ENCODE measurements at places on chromosomes 5 and 9.

DNA sequence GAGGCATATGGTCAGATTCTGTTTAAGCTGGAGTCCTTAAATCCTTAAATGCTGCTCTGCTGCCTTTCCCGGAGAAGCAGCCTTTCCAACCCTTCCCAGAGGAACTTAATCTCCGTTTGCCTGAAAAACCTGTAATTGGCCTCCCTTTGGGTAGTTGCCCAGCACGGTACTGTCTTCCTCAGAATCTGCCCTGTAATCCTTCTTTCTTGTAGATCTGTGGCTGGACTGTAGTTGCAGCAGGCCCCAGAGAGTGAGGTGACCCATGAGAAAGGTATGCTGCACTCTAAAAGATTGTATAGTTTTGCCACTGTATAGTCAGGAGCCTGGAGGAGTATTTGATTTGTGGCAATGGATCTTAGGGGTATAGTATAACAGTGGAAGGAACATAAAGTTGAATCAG lies 11.7 kb downstream of the SPIN1 start:
- DNase-seq: no peak

- no peak for DNase-seq
These were observed 97.2 kb downstream of the MVB12B start for GRCh38 chr9:126423916-126424185.

DNA sequence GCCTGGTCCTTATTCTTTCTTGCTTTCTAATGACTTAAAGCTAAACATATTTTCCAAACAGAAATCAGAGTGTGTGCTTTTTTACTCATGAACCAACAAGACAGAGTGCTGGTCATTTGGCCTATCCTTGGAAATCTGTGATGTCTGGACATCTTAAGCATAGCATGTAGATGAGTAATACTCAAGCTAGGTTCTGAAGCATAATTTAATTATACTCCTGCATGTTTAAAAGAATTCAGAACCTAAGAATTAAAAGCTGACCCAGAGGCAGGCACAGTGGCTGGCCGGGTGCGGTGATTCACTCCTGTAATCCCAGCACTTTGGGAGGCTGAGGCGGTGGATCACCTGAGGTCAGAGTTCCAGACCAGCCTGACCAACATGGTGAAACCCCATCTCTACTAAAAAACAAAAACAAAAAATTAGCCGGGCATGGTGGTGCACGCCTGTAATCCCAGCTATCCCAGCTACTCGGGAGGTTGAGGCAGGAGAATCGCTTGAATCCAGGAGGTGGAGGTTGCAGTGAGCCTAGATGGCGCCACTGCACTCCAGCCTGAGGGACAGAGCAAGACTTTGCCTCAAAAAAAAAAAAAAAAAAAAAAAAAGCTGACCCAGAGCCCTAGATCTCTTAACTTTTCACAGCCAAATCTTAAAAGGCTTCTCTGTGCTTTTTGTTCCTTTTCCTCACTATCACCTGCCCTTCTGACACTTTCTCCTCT lies 16.2 kb upstream of the TJP2 start:
- no peak for DNase-seq

DNA sequence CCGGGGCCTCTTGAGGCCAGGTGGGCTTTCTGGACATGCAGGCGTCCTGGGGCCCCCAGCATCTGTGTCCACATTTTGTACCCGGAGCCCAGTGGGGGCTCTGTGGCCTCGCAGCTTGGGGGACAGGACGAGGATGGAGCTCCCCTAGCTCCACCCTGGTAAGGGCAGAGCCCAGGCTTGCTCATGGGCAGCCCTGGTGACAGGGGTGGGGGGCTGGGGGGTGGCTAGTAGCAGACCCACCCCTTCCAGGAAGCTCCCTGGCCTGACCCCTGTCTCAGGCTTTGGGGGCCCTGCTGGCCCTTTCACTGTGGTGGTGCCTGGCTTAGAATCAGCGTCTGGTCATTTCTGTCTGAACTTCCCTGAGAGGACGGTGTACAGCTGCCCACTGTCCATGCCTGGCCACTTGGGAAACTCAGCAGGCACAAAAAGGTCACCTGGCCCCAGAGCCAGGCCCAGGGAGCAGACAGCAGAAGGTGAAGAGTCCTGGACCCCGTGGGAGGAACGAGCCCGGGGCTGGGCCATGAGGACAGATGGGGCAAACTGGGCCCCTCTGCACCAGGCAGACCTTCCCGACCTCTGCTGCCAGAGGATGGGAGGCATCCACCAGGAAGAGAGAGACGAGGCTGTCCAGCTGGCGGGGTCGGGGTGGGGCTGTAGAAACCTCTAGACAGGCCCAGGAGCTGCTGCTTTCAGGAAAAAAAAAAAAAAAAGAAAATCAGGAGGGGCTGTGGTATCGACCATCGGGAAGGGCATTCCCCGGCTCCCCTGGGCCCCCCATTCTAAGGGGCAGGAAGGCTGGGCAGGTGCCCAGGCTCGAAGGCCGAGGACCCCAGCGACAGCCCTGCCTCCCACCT lies 52.8 kb downstream of the EXD3 start:
- DNase-seq: no peak

- no peak for DNase-seq
These were observed 7.5 kb upstream of the ERAP2 start for GRCh38 chr5:96868603-96869371.

GRCh38 chr9:98010445-98010844 lies 27.3 kb downstream of the ANP32B start:
- no peak for DNase-seq

DNA sequence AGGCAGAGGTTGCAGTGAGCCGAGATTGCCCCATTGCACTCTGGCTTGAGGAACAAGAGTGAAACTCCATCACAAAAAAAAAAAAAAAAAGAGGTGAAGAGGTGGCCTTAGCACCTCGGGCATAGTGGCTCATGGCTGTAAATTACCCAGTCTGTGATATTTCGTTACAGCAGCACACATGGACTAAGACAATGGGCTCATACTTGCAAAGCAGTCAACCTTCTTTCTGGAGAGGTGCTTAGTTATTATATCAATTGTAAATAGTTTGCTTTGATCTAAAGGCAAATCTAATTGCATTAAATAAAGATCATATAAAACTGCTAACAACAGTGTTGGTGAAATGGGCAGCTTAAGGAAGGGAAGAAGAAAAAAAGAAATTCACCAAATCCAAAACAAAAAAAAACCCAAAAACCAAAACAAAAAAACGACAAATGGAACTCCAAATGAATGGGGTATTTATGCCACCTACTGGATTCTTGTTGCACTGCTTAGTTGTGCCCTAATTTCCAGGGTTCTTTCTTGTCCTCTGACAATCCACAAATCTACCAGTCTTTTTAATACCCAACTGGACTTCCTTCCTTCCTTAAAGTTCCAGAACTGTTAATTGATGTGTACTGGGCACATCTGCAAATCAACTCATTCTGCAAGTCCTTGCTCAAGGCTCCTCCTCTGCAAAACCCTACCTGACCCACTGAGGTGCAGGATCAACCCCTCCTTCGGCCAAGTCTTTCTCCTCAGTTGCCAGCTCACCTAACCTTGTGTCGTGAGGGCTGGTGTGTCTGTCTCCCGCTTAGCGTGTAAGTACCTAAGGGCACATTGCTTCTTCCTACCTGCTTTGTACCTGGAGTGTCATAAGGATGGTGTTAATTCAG lies 35.0 kb upstream of the DMRT1 start:
- DNase-seq: no peak

- no peak for DNase-seq
These were observed 12.8 kb upstream of the SRP19 start for GRCh38 chr5:112848116-112848811.

DNA sequence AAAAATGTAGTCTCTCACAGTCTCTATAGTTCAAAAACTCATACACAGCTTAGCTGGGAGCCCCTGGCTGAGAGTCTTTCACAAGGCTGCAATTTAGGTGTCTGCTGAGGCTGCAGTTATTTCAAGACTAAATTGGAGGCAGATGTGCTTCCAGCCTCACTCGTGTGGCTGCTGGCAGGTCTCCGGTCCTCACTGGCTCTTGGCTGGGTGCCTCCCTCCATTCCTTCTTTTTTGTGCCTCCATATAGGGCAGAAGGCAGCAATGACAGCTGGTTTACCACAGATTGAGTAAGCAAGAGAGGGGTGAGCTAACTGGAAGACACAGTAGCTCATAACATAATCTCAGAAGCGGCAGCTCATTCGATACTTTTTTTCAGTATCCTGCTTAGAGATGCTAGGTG lies 2167.7 kb upstream of the WWC1 start:
- no peak for DNase-seq

DNA sequence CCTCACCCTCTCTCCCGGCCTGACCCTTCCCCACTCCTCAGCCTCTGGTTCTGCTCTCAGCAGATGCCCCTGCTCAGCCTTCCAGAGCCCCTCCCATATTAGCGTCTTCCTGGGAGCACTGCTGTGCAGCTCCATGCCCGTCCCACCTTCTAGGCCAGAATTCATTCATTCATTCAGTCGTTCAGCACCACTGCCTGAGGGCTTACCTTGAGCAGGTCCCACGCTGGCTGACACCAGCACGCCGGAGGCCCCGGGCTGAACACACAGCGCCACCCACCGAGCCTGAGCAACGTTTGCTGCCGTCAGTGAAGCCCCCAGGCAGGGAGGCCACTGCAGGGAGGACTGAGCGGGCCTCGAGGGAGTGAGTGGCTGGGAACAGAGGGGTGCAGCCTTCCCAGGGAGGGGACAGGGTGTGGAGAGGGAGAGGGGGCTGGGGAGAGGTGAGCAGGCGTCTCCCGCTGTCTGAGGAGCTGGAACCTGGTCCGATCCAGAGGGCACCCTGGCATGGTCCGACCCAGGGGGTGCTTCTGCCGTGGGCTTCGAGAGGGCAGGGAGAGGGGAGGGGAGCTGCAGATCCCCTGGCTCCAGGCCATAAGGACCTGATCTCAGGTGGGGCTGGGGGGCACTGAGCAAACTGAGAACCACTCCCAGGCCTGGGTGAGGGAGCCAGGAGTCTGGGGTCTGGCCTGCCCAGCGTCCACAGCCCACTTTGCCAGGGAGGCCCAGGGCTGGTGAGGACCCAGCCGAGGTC lies 98.8 kb upstream of the RAPGEF1 start:
- no peak for DNase-seq

- DNase-seq: no peak
These were observed 81.2 kb downstream of the ARSB start for GRCh38 chr5:78903861-78904260.

GRCh38 chr9:32526041-32526706 lies at the start of gene RIGI:
TSS of gene RIGI (minus strand) at chr9:32526196. CDS start at chr9:32526166, 30 bp downstream.
- peak; percentile 56 for DNase-seq

- no peak for DNase-seq
These were observed 68.2 kb upstream of the SMC2 start for GRCh38 chr9:104025945-104026344.

DNA sequence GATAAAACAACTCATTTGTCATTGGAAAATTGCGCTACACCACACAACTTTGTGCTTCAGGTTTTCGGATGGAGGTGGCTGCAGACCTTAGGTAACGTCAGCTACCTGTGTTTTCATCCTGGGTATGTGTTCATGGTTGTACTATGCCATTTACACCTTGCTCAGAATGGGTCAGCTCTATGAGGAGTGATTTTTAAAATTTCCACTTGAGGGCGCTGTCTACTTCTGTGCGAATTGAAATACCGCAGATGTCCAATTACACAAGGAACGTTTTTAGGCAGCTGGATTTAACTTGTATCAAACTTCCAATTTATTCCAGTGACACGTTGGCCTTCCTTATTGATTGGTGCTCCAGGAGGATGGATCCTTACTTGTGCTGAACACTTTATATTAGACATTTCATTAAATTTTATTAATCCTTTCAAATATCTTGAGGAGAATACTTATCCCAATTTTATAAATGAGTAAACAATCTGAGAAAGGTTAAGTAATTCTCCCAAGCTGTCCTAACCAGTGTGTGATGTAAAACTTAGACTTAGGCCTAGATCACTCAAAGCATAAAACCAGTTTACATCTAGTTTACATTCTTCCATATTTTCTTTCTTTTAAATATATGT lies 23.4 kb downstream of the DMRTA1 start:
- no peak for DNase-seq

DNA sequence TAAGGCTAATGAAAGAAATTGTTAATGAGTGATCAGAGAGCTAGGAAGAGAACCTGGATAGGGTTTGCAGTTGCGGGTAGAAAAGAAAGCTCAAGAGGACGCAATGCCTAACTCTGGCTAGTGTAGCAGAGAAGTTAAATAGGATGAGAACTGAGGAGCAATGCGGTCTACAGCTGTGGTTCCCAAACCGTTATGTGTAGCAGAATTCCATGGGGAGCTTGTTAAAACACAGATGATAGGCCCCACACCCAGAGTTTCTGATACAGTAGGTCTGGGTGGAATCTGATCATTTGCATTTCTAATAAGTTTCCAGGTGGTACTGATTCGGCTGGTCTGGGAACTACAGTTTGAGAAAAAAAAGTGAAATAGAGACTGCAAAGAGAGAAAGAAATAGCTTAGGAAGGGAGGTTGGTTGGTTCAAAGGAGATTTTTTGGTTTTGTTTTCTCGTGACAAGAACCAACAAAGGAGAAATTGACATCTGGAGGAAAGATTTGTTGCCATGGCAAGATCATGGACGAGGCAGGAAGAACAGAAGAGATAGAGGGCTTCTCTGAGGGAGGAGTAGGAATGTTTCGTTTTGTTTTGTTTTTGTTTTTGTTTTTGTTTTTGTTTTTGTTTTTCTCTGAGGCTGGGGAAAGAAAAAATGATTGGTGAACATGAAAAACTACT lies 276.1 kb downstream of the ARRDC3 start:
- DNase-seq: no peak

DNA sequence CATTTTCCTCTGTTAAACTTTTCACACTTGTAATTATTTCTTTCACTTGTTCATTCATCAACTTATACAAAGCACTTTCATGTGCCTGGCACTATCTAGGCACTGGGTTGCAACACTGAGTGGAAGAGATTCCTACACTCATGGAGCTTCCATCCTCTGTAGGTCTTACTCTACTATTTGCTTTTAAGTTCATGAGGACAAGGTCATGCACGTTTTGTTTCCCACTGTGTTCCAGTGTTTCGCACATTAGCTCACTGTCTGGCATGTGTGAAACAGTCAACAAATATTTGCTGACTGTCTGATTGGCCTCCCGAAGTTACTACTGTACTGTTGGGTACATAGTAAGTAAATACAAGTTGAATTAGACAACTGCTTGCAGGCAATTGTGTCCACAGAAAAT lies 87.9 kb upstream of the IFNK start:
- no peak for DNase-seq

DNA sequence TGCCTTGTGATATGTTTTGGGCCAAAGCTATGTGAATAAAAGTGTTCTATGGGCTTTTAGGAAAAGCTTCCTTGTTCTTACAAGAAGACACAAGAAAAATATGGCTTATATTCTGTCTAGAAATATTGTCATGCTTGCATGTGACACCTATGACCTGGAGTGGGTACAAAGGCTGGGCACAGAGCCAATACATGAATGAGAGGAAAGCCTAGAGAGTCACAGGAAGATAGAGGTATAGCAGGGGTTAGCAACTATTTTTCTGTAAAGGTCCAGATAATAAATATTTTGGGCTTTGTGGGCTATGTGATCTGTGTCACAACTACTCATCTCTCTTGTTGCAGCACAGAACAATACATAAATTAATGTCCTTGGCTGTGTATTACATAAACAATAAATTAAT lies 196.6 kb upstream of the CD180 start:
- DNase-seq: no peak

Data from stimulated activated CD4-positive, alpha-beta T cell treated with anti-CD3 and anti-CD28 coated beads, Interleukin-4, amount 100 ng/mL, for 48 hours (primary cell).